Stimulated activated CD4-positive, alpha-beta T cell treated with anti-CD3 and anti-CD28 coated beads, Interleukin-12 subunit alpha, Interleukin-12 subunit beta, amount 100 ng/mL, for 48 hours (primary cell): ENCODE measurements at places on chromosomes 12 and 14.

DNA sequence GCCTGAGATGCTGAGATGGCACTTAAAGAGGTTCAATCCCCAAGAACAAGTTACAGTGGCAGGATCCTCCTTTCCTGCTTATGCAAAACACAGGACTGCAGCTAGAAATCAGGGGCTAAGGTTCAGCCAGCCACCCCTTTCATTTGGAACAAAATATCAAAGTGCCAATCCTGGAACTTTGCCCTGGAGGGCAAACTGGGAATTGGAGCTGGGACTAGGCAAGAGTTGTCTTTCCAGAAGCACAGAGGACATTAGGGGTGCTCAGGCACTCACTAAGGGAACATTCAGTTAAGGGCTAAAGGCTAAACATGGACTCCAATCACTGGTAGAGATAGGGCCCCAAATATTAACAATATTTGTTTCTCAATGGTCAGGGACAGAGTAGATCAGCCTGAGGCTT, 237.2 kb downstream of the EMP1 start:
- DNase-seq, result no peak

- no peak for DNase-seq
Measured at GRCh38 chr12:22800332-22800731, 175.4 kb downstream of the ETNK1 start.

GRCh38 chr12:124448955-124449622, 118.3 kb downstream of the NCOR2 start:
- no peak for DNase-seq

DNA sequence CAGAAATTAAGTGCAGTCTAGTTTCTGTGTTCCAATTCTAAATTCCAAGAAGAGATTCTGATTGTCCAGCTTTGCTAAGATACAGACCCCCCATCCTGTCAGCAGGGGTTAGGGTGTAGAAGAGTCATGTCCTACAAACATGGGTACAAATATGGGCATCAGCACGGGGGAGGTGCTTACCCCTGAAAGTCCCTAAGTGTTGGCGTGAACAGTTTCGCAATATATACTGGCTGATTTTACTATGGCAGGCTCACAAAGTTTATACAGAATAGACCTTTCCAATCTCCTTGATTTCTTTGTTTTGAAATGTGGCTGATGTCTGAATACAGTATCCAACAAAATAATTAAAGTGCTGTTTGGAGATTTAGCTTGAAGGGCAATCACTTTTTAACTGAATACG, 71.6 kb upstream of the PPM1H start:
- DNase-seq, result no peak

DNA sequence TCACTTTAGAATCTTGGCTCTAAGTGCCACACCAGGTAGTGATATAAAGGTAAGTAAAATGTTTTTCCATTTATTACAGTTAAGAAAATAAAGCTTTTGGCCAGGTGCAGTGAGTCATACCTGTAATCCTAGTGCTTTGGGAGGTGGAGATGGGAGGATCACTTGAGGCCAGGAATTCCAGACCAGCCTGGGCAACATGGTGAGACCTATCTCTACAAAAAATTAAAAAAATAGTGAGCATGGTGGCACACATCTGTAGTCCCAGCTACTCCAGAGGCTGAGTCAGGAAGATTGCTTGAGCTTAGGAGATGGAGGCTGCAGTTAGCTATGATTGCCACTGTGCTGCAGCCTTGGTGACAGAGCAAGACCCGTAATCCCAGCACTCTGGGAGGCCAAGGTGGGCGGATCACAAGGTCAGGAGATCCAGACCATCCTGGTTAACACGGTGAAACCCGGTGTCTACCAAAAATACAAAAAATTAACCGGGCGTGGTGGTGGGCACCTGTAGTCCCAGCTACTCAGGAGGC, 5.0 kb downstream of the FANCM start:
- no peak for DNase-seq

GRCh38 chr14:71549421-71550050, 382.7 kb upstream of the RGS6 start:
- DNase-seq, result no peak

GRCh38 chr12:131457331-131458047, 253.4 kb upstream of the SFSWAP start:
- DNase-seq, result no peak

GRCh38 chr12:98352218-98352811, 163.1 kb upstream of the TMPO start:
- no peak for DNase-seq

DNA sequence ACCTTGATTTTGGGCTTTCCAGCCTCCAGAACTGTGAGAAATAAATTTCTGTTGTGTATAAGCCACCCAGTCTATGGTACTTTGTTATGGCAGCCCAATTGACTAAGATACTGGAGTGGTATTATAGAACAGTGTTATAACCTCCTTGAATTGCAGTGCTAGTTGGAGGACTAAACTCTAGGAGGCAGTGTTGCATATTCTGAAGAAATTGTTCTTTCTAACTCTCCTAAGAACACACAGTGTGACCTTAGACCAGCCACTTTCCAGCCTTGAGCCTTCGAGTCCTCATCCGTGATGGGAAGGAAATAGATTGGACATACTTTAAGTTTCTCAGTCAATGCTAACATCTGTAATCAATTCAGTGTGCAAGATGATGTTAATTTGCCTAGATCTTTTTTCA, 22.4 kb upstream of the LRRC10 start:
- DNase-seq, result no peak

- DNase-seq, result no peak
Measured at GRCh38 chr12:109524466-109525278, 47.2 kb downstream of the UBE3B start.

DNA sequence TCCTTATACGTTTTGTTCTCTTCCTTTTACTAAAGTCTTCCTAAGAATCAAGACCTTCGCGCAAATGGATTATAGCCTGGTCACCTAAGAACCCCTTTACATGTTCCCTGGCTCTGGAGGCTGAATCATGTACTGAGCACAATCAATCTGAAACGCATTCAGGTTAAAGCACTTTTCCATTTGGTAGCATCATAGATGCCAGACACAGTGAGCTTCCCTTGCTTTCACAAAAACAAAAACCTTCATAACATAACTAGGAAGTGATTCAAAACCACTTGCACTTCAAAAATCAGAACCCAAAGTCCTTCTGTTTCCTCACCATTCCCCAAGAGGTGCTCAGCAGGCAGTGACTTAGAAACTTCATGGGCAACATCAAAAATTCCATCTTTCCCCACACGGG, 105.4 kb downstream of the CRACR2A start:
- DNase-seq, result no peak

DNA sequence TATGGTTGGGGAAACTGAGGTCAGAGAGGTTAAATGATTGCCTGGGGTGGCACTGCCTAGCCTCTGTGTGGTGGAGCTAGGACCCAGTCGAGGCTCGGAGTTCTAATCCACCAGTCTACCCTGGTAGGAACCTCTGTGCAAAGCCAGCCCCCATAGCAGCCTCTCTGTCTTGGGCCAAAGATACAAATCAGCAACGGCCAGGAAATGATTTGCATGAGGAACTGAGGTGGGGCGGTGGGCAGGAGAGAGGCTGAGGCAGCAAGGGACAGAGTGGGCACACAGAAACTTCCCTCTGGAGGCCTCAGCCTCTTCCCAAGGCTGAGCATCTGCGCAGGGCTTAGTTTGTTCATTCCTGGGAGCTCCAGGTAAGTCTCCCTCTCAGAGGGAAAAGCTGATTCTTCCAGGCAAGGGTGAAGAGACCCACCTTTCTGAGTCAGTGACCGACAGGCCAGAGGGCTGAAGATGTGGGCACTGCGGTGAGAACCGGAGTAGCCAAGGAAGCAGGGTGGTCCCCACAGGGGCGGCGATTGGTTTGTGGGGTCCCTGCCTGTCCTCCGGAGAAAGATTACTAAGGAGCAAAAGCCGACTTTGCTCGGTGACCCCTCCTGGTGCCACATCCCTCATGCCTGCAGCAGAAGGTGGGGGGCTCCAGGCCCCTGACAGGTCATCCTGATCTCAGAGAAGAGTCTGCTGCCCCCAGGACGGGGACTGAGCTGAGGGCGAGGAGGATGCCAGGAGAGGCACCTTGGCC, 134.6 kb downstream of the CACNA1C start:
- no peak for DNase-seq

DNA sequence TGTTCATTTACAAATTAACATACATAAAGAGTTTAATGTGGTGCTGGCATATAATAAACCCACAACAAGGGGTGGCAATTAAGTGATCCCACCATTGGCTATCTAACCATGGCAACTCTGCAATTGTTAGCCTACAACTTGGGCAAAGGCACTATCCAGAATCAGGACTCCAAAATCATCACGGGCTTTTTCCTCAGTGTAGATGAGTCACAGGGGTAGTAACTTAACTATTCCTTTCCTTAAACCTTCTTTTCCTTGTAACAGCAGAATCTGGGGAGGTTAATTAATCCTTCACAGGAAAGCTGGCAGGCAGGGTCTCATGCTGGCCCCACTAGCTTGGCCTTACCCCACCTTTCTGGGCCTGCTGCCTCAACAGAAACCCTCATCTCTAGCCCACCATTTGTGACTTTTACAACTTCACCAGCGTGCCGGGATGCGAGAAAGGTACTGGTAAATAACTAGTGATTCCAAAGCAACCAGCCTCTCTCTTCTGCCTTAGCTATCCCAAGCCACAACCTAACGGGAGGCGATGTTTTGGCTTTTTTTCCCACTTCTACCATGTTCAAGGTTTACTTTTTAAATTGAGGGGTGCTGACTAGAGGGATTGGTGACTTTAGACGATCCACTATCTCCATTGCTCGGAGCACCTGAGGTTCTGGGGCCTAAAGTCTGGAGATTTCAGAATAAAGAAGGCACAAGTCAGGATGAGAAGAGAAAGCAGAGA, 744 bp downstream of the ATP5MC2 start:
- no peak for DNase-seq

DNA sequence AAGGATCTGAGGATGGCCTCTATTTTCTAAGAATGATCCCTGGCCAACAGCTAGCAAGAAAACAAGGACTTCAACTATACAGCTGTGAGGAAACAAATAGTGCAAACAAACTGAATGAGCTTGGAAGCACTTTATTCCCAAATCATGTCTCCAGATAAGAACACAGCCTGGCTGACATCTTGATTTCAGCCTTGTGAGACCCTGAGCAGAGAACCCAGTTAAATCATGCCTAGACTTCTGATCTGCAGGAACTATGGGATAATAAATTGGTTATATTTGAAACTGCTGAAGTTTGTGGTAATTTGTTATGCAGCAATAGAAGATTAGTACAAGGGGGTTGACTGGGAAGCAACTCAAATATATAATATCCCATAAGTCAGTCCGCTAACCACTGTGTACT, 183.9 kb upstream of the BMP4 start:
- DNase-seq, result no peak

DNA sequence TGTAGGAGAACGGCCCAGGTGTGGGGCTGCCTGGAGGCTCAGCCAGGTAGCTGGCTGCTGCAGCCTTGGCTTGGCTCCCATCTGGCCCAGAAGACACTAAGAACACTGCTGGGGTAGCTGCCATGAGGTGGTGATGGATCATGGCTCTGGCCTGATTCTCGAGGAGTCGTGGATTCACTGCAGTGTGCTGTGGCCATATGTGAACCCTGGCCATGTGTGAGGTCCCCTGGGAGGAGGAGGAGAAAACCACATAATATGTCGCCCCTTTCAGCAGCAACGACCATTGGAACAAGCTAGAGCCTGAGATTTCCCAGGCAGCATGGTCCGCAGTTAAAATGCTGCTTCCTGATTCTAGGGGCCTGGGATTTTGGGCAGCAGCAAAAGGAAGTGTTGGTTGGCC, 4.0 kb upstream of the PRMT8 start:
- no peak for DNase-seq

DNA sequence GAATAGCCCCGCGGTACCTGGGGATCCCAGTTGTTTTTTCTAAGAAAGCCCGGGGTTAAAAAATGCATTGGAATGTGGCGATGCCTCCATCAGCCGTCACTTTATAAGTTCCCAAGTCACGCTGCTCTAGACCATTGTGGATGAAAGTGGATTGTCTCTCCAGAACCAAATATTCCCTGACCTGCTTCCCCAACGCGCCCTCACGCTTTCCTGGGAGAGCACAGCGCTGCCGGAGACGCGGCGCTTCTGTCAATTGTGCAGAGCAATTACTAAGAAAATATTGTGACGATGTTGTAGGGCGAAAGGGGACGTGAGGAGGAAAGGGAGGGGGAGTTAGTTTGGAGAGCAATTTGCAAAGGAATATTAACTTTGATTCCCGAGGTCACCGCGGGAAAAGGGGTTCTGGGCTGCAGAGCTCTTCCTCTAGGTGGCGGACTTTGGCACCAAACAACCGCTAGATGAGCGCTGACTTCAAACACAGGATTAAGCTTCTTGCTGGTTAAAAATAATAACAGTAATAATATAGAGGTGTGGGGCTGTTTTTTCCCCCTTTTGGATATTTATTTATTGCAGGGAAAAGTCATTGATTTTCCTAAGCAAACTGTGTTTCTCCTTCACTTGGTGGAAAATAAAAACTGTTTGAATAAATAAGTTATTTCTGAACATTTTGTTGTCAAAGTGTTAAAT, 9.6 kb upstream of the FOXG1 start:
- no peak for DNase-seq

- no peak for DNase-seq
Measured at GRCh38 chr12:123924539-123924938, 48.1 kb downstream of the CCDC92 start.

DNA sequence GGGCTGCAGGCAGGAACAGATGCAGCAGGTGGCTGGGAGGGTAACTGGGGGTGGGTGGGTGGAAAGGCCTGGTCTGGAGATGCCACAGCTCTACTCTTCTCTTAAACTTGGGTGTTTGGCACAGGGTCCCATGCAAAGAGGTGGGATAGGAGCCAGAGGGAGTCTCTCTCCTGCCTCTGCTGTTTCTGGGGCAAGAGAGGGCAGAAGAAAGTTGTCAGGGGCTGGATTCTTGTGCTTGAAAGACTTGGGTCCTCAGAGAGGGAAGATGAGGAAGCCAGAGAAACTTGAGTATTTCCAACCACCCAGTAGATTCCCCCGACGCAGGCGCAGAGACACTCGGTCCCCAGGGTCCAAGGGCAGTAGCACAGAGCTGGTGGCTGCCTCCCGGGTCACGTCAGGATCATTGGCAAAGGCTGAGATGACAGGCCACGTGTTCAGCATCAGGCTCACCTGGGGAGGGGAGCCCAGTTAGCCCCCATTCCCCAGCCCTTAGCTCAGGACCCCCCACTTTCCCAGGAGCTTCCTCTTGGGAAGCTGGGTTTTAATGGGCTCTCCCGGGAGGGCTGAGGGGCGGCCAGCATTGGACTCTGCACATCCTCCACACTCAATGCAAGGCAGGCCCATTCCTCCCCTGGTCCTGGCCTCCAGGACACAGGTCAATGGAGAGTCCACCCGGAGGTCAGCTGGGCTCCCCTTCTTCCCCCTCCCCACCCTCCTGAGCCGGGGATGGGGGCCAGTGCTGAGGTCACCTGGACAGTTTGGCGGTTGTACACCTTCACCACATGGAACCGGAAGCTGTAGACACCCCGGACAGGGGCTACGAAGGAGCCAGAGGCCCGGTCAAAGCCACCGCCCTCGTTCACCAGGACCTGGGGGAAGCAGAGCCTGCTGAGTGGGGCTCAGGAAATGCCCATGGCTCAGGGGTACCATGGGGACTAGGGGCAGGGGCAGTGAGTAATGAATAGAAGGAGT, 1.6 kb downstream of the CBLN3 start:
- no peak for DNase-seq

DNA sequence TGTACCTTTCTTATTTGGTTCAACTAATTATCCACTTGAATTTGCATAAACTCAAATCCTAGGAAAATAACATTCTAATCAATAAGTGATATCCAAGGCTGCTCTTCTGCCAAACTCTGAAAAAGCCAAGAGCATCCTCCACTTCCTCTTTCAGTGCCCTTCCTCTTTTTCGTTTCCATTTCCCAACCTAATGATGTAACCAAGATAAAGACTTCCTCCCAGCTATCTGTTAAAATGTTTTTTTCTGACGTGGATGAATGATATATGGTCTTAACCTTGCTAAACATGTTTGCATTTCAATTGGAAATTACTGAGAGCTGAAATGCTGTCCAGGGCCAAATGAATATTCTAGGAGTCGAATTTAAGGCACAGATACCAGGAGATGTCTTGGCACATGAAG, 459.5 kb upstream of the PDE3A start:
- no peak for DNase-seq
